SW480 (cell line): ENCODE measurements at places on chromosomes 7 and 10.

DNA sequence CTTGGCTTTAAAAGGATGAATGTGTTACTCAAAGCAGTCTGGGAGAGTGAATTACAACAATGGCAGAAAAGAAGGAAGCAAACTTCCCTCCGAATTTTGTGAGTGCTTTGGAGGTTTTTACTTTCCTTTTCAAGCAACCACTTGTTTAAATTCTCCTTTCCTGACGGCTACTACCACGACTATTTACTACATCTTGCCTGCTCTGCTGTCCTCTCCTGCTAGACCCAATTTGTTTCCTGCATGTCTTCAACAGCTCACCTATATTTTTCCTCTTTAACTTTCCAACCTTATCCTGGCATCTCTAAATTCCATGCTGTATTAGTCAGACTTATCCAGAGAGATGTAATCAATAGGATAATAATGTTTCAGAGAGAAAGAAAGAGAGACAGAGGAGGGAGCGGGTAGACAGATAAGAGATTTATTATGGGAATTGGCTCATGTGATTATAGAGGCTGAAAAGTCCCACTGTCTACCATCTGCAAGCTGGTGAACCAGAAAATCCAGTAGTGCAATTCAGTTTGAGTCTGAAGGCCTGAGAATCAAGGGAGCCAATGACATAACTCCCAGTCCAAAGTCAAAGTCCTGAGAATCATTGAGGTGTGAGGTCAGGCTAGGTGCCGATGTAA is 42.8 kb upstream of the SLC13A1 start:
- DNase-seq, result no peak

- DNase-seq, result no peak
Measured at GRCh38 chr7:69599955-69600709, 1.9 kb downstream of the AUTS2 start.

DNA sequence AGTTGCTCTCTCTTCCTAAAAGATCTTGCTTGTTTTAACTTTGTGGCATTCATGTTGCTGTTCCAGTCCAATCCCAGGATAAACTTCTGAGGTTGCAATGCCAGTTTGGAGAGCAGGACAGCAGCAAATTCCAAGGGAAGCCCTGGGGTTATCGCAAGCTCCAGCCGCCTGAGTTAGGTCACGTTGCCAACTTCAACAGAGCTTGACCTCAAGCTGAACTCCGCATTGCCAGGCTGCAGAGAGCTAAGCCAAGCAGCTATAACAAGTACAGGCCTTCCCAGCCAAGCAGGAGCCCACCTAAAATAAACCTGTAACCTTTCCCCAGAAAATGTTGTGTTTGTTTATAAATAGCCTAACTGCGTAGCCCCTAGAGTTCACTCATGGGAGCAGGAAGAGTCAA is 138.9 kb upstream of the LYZL1 start:
- DNase-seq, result no peak

DNA sequence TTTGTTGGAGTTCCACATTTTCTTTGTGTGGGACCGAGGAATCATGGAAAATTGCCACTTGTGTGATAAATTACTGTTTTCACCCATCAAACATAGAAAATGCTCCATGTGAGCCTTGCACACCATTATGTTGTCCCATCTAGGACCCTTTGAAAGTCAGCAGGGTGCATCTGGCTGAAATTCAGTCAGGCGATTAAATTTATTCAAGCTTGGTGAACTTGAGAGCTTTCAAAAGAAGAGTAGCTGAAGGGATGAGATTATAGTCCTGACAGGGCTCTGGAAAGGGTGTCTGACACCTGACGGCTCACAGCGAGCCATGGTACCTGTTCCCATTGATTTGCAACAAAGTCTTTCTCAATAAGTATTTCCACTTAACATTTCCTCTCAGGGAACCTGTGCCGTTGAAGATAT is 399.7 kb upstream of the ETV1 start:
- no peak for DNase-seq

DNA sequence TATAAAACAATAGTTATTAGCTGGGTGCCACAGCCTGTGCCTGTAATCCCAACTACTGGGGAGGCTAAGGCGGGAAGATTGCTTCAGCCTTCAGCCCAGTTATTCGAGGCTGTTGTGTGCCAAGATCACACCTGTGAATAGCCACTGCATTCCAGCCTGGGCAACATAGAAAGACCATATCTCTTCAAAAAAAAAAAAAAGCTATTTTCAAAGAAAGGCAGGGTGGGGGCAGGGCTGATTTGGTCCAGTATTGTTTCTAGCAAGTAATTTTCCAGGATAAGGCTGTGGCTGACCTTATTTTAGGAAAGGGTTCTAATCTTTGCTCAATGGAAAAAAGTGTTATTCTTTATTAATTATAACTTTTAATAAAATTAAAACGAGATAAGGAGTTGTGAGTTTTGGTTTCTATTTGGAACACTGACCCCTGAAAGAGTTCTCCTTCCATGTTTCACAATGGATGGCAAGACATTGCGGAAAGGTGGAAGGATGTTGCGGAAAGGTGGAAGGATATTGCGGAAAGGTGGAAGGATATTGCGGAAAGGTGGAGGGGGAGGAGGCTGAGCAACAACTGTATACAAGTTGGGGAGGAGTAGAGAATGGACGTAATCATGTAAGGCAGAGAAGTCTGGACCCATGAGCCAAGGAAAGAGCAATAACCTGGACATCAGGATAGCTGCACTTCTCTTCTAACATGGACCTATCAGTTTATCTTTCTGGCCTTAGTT is 1.5 kb upstream of the C1GALT1 start:
- no peak for DNase-seq

DNA sequence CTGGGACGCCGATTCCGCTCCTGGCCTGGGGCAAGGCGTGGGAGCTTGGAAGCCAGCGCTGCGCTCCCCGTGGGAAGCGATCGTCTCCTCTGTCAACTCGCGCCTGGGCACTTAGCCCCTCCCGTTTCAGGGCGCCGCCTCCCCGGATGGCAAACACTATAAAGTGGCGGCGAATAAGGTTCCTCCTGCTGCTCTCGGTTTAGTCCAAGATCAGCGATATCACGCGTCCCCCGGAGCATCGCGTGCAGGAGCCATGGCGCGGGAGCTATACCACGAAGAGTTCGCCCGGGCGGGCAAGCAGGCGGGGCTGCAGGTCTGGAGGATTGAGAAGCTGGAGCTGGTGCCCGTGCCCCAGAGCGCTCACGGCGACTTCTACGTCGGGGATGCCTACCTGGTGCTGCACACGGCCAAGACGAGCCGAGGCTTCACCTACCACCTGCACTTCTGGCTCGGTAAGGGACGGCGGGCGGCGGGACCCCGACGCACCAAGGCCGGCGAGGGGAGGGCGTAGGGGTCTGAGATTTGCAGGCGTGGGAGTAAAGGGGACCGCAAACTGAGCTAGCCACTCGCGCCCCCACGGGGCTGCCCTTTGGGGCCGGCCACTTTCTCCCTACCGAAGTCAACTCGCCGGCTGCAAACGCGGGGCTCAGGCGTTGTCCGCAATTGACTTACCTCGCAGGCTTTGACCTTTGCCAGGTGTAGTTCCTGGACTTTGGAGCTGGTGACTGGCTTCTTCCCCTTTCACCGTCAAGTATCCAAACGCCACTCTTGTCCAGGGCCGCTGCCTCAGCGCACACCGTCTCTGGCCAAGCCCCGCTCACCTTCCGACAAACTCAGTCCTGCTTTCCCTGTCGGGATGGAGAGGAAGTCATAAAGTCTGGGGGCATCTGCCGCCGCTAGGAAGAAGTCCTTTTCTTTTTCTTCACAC is at the start of gene SCIN:
SCIN (plus strand) TSS at position 187 of the 928 bp plus-strand sequence; CDS start at position 254, 67 bp downstream.
- DNase-seq, result peak; percentile 64

DNA sequence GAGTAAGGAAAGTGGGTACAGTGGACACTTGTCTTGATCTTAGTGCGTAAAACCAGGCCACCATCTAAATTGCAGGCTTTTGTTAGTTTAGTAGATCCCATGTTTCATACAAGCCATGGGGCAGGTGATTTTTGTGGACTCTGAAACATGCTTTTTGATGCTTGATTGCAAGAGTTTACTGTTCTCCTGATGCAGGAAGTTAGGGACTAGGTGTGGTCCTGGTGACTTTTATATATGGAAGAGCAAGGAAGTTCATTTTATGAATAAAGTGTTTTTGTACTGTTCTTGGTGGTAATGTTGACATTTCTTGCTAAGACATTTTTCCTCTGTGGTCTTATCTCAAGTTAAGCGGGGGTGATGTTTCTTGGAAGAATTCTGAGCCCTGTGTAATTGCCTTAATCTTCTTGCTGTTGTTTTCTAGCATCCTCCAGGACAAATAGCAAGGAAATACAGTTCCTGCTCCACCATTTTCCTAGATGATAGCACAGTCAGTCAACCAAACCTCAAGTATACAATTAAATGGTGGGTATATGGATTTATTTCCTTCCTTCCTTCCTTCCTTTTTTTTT is 89.0 kb upstream of the GJD4 start:
- DNase-seq, result no peak

DNA sequence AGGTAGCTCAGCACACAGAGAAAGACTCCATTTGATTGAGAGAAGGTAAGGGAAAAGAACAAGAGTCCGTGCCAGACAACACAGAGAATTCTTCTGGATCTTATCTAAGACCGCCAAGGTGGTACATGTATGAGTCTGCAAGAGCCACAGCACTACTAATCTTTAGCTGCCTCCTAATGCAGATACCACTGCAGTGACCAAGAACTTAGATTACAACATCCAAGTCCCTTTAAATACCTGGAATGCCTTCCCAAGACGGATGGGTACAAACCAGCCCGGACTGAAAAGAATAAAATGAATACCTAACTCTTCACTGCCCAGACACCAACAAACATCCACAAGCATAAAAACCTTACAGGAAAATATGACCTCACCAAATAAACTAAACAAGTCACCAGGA is 33.3 kb downstream of the TFEC start:
- no peak for DNase-seq

GRCh38 chr10:93438613-93439253 is 43.4 kb downstream of the MYOF start:
- peak; percentile 89 for DNase-seq

DNA sequence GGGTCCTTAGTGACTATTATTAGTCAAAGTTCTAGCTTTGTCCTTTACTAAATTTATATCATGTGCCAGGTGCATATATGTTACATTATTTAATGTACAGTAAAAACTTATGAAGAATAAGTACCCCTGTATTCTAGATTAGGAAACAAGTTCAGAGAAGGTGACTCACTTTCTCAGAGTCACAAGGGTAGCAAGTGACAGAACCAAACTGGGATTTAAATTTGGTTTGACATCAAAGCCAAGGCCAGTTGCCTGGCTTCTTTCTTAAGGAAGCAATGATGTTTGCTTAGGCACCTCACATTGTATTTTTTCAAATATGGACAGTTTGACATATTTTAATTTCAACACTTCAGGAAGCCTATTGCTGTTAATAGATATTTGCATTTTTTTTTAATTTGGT is 2.5 kb downstream of the LSM8 start:
- DNase-seq, result no peak

DNA sequence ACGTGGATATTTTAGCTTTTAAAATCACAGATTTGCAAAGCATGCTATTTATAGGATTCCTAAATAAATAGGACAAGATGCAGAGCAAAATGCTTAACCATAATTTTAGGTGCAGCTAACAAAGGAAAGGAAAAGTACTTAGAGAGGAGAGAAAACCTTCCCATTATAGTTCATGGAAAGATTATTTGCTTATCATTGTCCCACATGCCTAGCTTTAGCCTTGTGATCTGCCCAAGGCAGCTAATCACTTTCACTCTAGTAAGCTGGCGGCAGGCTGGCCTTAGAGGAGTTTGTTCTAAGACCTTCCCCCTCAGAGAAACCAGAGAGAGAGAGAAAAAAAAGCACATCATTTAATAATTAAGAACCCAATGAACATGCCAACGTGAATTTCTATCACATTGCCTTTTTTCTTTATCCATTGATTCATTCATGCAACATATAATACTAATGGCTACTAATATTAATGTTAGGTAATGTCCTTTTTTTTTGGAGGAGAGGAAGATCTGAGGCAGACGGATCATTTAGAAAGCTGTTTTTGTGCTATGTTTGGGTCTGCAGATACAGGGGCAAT is 274.6 kb downstream of the ARL4A start:
- DNase-seq, result no peak

DNA sequence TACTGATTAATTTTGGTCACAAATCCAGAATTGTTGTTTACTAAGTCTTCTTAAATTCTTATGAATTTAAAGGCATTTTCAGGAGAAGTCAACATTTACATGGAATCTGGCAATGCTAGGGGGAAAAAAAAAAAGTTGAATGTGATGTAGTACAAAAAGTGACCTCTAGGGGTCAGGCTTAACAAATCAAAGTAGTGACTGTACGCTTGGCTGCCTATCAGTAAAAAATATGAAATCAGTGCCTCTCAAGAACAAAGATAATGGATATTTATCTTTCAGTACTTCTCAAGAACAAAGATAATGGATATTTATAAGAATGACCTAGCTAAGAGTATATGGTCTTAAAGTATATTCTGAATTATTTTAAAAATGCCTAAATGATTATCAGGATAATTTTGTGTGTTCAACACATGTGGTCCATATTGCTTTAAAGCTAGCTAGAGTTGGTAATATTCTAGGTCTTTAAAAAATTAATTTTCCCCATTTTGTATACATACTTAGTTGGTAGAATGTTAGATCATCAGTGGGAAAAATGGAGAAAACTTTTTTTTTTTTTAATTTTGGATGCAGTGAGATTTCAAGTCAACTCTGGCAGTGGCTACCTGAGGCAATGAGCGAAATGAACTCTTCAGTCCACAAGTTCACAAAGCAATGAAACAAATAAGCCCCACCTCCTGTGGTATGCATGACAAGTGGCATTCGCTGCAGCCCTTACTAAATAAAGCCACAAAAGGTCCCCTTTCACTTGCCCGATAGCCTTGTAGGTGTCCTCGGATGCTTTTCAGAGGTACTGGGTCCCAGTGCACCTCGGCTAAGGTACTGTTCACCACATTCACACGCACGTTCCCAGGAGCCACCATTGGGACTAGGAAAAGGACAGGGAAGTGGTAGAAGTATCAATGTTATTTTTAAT is 51.2 kb upstream of the LAMB4 start:
- DNase-seq, result peak; percentile 41

DNA sequence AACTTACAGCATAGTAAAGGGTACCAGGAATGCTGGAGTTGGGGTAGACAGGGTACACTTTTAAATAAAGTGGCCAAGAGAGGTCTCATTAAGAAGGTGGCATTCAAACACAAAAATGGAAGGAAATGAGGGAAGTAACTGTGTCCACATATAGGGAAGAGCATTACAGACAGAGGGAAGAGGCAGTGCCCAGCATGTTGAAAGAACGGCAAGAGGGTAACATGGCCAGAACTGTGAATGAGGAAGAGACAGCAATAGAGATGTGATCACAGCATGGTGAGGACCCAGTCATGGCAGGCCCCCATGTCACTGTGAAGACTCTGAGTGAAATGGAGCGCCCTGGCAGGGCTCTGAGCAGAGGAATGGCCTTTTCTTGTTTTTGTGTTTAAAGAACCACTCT is 35.1 kb upstream of the ZNRF2 start:
- no peak for DNase-seq
